ENCODE measurements at places on chromosomes 3 and 15. TPM values are rescaled to one million over a fixed set of nuclear protein-coding genes. Genes with fewer than 3 reads are reported as not detected.
A peak's percentile ranks its signal among the peaks of the same experiment; 100 is the strongest.

DNA sequence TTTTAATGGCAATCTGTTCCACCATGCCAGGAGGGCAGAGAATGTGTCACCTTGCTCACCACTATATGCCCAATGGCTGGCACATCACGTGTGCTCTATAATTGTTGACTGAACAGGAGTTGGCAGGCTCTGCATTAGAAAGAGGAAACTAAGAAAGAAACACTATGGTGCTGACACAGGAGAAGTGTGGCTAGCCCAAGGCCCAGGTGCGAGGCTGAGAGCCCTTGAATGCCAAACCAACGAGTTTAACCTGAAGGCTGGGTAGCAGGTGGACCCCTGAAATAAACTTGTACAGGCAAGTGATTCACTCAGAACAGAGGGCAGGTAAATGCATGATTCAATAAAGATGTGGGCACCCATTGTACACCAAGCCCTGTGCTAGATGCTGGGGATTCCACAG lies 2.4 kb downstream of the CHCHD4 start:
- peaks cover 8% of the 10 kb centered on the region for H3K36me3 ChIP-seq
- H3K4me1 ChIP-seq, result peaks cover 28% of the 10 kb centered on the region
- peak overlapping the region; percentile 87 for H3K4me3 ChIP-seq

DNA sequence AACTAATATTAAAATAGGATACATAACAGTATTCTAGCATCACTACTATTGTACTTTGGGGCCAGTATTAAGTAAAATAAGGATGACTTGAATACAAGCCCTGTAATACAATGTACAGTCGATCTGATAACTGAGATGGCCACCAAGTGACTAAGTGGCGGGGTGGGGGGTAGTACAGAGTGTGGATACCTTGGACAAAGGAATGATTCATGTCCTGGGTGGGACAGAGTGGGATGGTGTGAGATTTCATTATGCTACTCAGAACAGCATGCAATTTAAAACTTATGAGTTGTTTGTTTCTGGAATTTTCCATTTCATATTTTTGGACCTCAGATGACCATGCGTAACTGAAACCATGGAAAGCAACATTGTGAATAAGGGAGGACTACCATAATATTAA lies 46.0 kb downstream of the SLC7A14 start:
- no peaks in the 10 kb centered on the region for H3K36me3 ChIP-seq
- H3K27ac ChIP-seq, result no peak overlapping the region
- no peaks in the 10 kb centered on the region for H3K4me1 ChIP-seq
- H3K4me3 ChIP-seq, result no peak overlapping the region

- H3K27ac ChIP-seq, result no peak overlapping the region
- no peak overlapping the region for H3K4me3 ChIP-seq
- peaks cover 42% of the 10 kb centered on the region for H3K4me1 ChIP-seq
- no peaks in the 10 kb centered on the region for H3K36me3 ChIP-seq
Observed at GRCh38 chr3:67030785-67031740, 33.0 kb downstream of the KBTBD8 start.

DNA sequence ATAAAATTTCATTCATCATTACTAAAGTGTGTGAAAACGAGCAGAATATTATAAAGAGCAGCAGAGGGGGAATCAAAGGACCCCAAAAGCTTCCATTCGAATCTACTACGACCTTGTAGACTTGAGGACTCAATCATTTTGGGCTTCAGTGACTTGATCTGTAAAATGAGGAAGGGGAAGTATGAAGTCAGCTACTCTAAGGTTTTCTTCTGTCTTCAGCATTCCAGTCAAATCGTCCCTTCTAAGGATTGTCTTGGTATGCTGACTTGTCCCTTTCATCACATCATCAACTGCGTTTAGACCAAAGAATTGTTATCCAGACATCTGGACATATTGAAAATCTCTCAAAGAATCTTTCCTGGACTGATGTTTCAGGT lies 44.8 kb downstream of the PLD1 start:
- no peaks in the 10 kb centered on the region for H3K4me1 ChIP-seq
- no peak overlapping the region for H3K4me3 ChIP-seq
- no peaks in the 10 kb centered on the region for H3K36me3 ChIP-seq
- no peaks in the 10 kb centered on the region for H3K27me3 ChIP-seq
- no peak overlapping the region for H3K27ac ChIP-seq

DNA sequence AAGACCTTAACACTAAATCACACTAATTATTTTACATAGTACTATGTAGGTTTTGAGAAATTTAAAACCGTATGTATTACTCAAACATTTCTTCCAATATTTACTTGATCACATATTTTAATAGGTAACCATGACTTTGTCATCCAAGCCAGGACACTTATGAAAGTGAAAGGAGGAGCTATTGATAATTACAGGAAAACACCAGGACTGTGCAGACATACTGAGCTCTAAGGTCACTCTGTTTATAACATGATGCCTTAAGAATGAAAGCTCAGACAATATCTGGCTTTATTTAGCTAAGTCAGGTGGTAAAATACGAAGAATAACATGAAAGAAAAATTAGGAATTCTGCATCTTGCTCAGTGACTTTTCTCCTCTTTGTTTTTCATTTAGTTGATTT lies 216.0 kb upstream of the NANOGP8 start:
- no peaks in the 10 kb centered on the region for H3K27me3 ChIP-seq
- no peak overlapping the region for H3K27ac ChIP-seq
- DNase-seq, result no peak
- H3K4me1 ChIP-seq, result no peaks in the 10 kb centered on the region
- H3K36me3 ChIP-seq, result no peaks in the 10 kb centered on the region

NEK4 gene
- total RNA-seq, result 44.1 TPM

GOLGA6D gene
- total RNA-seq, result not detected

- H3K27ac ChIP-seq, result no peak overlapping the region
- no peaks in the 10 kb centered on the region for H3K27me3 ChIP-seq
- H3K36me3 ChIP-seq, result no peaks in the 10 kb centered on the region
- H3K4me1 ChIP-seq, result no peaks in the 10 kb centered on the region
- no peak for DNase-seq
- H3K4me3 ChIP-seq, result no peak overlapping the region
Observed at GRCh38 chr3:131360191-131360755, 21.3 kb upstream of the NUDT16 start.

FOXL2 gene
- total RNA-seq, result not detected

- no peaks in the 10 kb centered on the region for H3K27me3 ChIP-seq
- no peaks in the 10 kb centered on the region for H3K4me1 ChIP-seq
- H3K36me3 ChIP-seq, result no peaks in the 10 kb centered on the region
- no peak for DNase-seq
- no peak overlapping the region for H3K4me3 ChIP-seq
- no peak overlapping the region for H3K27ac ChIP-seq
Observed at GRCh38 chr15:78206326-78207109, 27.8 kb downstream of the ACSBG1 start.

ZNF717 gene
- 25.0 TPM for total RNA-seq

DUOX1 gene
- not detected for total RNA-seq

GRCh38 chr3:194561306-194561974 lies 71.8 kb downstream of the TMEM44 start:
- no peaks in the 10 kb centered on the region for H3K27me3 ChIP-seq
- no peaks in the 10 kb centered on the region for H3K36me3 ChIP-seq
- no peak overlapping the region for H3K4me3 ChIP-seq
- no peak for DNase-seq

ADCY5 gene
- not detected for total RNA-seq

SERP1 gene
- 321 TPM for total RNA-seq

DNA sequence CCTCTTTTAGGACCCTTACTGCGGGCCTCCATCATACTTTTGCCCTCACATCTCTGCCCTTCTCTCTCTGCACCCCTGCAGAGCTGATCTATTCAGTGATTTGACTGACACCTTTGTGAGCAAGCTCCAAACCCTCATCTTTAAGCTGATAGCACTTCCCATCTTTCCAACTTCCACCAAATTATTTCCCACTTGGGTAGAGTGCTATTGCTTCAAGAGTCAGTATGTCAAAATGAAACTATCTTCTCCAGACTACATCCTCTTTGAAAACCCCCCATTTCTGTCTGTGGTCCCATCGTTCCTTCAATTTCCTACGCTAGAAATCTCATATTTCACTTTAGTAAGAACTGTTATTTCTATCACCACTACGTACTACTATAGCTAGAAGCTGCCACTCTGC lies 19.7 kb downstream of the ZWILCH start:
- H3K4me3 ChIP-seq, result no peak overlapping the region
- H3K4me1 ChIP-seq, result no peaks in the 10 kb centered on the region
- no peak for DNase-seq
- peaks cover 36% of the 10 kb centered on the region for H3K36me3 ChIP-seq
- no peak overlapping the region for H3K27ac ChIP-seq

ALAS1 gene
- total RNA-seq, result 24.8 TPM

DNA sequence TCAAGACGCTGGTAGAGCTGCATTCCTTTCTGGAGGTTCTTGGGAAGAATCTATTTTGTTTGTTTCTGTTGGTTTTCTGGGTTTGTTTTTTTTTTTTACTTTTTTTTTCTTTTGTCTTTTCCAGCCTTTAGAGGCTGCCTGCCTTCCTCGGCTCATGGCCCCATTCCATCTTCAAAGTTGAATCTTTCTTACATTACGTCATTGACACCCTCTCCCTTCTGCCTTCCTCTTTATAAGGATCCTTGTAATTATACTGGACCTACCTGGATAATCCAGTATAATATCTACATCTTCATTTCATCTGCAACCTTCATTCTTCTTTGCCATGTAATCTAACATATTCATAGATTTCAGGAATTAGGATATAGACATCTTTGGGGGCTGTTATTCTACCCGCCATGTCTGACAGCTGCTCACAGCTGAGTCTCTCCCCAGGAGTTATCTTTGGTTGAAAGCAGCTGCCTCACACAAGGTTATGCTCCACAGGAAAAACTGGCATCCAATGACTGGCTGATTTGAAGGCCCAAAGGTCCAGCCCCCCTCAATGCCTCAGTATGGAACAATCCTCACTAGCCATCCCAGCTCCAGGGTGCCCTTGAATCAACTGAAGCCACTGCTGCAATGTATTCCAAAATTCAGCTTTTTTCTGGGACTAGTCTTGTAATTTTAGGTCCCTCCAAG lies 38.4 kb upstream of the THBS1 start:
- H3K36me3 ChIP-seq, result no peaks in the 10 kb centered on the region
- H3K27me3 ChIP-seq, result no peaks in the 10 kb centered on the region
- H3K4me1 ChIP-seq, result no peaks in the 10 kb centered on the region
- H3K4me3 ChIP-seq, result no peak overlapping the region
- no peak for DNase-seq

- H3K27ac ChIP-seq, result no peak overlapping the region
- no peaks in the 10 kb centered on the region for H3K27me3 ChIP-seq
- no peak for DNase-seq
- H3K36me3 ChIP-seq, result no peaks in the 10 kb centered on the region
Observed at GRCh38 chr3:14769544-14770325, 49.0 kb upstream of the FGD5 start.

DNA sequence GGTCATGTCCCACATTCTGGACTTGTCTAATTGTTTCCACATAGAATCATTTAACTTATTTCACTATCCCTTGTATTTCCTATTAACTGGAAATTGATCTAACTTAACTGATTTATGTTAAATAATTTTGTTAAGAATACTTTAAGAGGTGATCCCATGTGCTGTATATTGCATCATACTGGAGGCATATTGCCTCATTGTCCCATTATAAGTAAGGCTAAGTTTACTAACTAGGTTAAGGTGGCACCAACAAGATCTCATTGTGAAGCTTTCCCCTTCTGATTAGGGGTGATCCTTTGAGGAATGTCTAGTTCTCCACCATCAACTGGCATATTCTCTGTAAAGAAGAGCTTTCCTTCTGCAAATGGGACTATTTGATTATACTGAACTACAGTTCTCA lies 24.4 kb downstream of the MAP1A start:
- H3K36me3 ChIP-seq, result no peaks in the 10 kb centered on the region
- peak overlapping the region; percentile 22 for H3K27ac ChIP-seq
- peaks cover 5% of the 10 kb centered on the region for H3K4me1 ChIP-seq

CYP11A1 gene
- total RNA-seq, result not detected

- no peak overlapping the region for H3K4me3 ChIP-seq
- no peak overlapping the region for H3K27ac ChIP-seq
- no peaks in the 10 kb centered on the region for H3K4me1 ChIP-seq
- H3K27me3 ChIP-seq, result no peaks in the 10 kb centered on the region
Observed at GRCh38 chr3:113243071-113243470, 31.7 kb downstream of the BOC start.

ITIH1 gene
- not detected for total RNA-seq

SENP8 gene
- total RNA-seq, result 6.8 TPM

DNA sequence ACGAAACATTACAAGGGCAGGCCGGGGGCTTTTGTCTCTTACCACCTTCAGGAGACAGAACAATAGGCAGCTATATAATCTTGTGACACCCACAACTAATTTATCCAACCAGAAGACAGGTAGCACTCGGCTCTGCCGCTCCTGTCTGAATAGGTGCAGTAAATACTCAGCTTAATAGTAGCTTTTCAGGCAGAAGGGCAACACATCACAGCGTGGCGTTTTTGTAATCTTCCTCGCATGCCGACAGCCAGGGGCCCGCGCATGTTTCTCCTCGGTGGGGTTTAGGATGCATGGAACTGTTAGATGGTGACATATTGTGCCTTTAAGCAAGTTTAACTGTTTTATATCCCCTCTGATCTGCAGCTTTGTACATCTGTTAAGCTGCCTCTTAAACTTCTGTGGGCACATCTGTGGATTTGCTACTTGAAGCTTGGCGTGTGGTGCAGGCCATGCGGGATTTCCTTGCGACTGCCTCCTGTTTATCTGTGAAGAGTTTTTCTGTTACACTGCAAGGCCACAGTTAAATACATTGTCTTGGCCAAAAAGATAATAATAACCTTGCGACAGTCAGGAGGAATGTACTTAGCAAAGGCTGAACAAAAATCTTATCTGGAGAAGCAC lies 123.2 kb upstream of the BNIP2 start:
- no peak for DNase-seq
- H3K4me1 ChIP-seq, result no peaks in the 10 kb centered on the region
- no peaks in the 10 kb centered on the region for H3K27me3 ChIP-seq
- H3K36me3 ChIP-seq, result no peaks in the 10 kb centered on the region

DNA sequence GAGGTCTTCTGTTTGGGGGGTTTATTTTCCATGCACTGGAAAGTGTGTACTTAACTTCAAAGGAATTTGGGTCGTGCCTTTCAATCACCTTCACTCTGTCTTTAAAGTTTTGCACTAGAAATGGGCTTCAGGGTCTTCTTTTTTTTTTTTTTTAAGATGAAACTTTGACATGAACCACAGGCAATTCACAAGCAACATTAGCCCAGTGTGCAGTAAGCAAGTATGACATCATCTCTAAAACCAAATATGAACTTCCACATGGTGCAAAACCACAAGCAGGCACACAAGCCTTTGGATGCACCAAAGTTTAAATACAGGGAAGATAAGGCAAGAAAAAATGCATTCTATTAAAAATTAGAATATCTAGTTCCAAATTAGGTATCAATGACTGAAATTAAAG lies 381.9 kb downstream of the ERC2 start:
- H3K4me1 ChIP-seq, result no peaks in the 10 kb centered on the region
- no peak for DNase-seq
- no peak overlapping the region for H3K27ac ChIP-seq
- H3K27me3 ChIP-seq, result no peaks in the 10 kb centered on the region
- no peak overlapping the region for H3K4me3 ChIP-seq

DNA sequence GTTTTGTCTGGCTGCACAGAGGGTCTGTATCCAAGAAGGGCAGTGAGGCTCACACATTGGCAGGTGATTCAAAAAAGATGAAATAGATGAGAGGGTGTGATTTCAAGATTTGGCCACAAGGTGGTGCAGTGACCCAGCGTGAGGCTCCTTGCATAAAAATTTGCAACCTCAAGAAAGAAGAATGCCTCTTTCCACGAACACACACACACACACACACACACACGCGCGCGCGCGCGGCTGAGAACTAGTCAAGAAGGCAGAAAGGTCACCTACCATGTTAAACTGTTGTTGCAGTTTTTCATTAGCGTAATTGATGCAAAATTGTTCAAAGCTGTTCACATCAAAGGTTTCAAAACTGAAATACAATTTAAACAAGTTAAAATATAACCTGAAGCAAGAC lies 39.2 kb downstream of the MYO5C start:
- H3K4me3 ChIP-seq, result peak overlapping the region; percentile 39
- no peaks in the 10 kb centered on the region for H3K27me3 ChIP-seq
- peak; percentile 90 for DNase-seq
- peaks cover 26% of the 10 kb centered on the region for H3K4me1 ChIP-seq
- no peak overlapping the region for H3K27ac ChIP-seq
- H3K36me3 ChIP-seq, result no peaks in the 10 kb centered on the region

All from Karpas-422 (cell line).